ENCODE measurements at places on chromosomes 2 and 18. TPM values are rescaled to one million over a fixed set of nuclear protein-coding genes. Genes with fewer than 3 reads are reported as not detected.
A peak's percentile ranks its signal among the peaks of the same experiment; 100 is the strongest.

EVA1A gene
- 31.7 TPM for total RNA-seq

ANKRD12 gene
- 77.7 TPM for total RNA-seq

TMEFF2 gene
- not detected for total RNA-seq

UGT1A10 gene
- total RNA-seq = not detected

RRM2 gene
- total RNA-seq = 8.4 TPM

TNFAIP6 gene
- total RNA-seq = 2.1 TPM

GNAL gene
- 5.6 TPM for total RNA-seq

ITGB1BP1 gene
- total RNA-seq = 61.6 TPM

GCG gene
- not detected for total RNA-seq

HMSD gene
- 1.6 TPM for total RNA-seq

CSRNP3 gene
- total RNA-seq = 2.3 TPM

TXNL1 gene
- 53.0 TPM for total RNA-seq

MC2R gene
- total RNA-seq = not detected

GRCh38 chr18:64334748-64335147 is 185.9 kb upstream of the LINC00305 start:
- DNase-seq = no peak

GRCh38 chr2:238143239-238143951 is 4.9 kb downstream of the KLHL30 start:
- no peak for DNase-seq

GRCh38 chr2:175872005-175872348 is 130.1 kb downstream of the LNPK start:
- no peak for DNase-seq

GRCh38 chr2:190455358-190456095 is 47.4 kb downstream of the MFSD6 start:
- no peak for DNase-seq

DNA sequence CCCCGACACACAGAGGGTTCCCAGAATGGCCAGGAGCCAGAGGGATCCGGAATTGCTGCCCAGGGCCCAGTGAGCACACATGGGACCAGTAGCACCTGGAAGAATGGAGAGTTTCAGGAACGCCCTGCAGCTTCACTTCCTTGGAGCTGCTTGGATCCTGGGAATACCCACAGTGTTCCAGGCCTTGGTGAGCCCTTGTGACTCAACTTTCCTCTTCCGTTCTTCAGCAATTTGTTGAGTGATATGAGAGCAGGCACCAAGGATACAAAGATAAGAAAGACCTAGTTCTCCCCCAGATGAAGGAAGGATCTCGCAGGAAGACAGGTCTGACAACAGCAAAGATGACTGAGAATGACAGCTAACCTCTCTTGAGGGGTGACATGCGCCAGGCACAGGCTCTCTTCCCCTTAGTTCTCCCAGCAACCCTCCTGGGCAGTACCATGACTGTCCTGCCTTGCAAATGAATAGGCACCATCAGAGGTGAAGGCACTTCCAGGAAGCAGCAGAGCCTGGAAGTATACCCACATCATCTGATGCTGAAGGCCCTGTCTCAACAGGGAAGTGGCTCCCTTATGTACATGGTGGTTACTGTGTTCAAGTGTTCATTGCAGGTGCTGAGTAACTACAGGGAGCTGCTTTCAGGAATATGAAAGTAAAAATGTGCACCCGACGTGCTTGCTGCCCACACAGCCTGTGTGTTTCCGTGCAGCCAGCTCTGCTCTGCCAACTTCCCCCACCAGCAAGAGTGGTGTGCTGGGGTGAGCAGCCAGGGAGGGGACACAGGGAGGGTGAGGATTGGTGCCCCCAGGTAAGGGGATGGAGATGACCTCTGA is 116.2 kb downstream of the STPG4 start:
- DNase-seq = no peak

DNA sequence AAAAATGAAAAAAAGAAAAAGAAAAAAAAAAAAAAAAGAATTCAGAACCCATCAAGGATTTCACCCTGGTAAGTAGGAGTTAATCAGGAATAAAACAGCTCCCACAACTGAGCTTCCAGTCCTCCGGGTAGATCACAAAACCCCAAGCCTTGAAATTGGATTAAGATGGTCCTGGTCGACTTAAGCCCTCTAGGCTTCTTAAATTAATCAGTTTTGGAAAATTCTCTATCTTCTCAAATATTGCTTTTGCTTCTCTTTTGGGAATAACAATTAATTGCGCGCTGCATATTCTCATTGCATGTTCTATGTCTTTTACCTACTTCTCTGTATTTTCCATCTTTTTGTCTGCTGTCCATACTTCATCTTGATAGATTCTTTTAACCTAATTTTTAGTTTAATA is 348.0 kb upstream of the MEX3C start:
- no peak for DNase-seq

GRCh38 chr2:96771796-96772618 is 11.3 kb downstream of the CNNM4 start:
- DNase-seq = peak; percentile 73

GRCh38 chr18:77155031-77155430 is 22.4 kb upstream of the MBP start:
- no peak for DNase-seq

GRCh38 chr18:23658285-23658684 is 4.4 kb downstream of the ANKRD29 start:
- no peak for DNase-seq

- DNase-seq = no peak
Measured at GRCh38 chr2:147327613-147328012, 517.2 kb upstream of the ACVR2A start.

DNA sequence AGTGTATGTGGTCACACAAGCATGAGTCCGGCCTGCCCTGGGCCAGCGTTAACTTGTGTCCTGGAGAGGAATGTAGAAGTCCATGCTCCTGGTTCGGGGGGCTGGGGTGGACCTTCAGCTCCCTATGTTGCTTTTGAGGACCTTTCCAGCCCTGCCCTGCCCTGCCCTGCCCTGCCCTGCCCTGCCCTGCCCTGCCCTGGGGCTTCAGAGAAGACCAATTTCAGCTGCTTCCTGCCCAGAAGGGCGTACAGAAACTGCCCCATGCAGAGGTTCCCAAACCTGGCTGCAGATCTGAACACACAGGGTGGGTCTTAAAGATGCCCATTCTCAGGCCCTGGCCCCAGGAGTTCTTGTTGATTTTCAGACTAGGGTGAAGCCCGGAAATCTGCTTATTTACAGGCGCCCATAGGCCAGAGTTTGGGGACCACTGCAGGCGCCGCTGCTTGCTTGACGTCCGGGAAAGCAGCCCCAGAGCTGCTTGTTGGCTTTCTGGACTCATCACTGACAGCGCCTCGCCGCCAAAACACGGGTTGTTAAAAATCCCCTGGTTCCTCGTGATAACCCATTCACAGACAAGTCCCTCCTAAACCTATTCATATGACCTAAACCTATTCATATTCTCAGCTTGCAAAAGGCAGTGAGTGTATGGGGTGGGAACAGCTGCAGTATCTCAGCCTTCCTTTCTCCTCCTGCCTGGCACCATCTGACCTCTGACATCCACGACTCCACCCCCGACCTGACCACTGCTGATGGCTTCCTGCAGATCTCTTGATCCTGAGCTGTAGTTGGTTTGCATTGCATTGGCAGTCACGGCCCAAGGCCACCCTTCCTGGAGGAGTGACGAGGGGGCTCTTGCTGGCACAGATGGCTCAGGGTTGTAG is 198.3 kb downstream of the GLI2 start:
- DNase-seq = no peak

- DNase-seq = no peak
Measured at GRCh38 chr2:223751012-223751411, 86.4 kb downstream of the AP1S3 start.

GRCh38 chr2:153823880-153824279 is 47.8 kb upstream of the GALNT13 start:
- DNase-seq = no peak

DNA sequence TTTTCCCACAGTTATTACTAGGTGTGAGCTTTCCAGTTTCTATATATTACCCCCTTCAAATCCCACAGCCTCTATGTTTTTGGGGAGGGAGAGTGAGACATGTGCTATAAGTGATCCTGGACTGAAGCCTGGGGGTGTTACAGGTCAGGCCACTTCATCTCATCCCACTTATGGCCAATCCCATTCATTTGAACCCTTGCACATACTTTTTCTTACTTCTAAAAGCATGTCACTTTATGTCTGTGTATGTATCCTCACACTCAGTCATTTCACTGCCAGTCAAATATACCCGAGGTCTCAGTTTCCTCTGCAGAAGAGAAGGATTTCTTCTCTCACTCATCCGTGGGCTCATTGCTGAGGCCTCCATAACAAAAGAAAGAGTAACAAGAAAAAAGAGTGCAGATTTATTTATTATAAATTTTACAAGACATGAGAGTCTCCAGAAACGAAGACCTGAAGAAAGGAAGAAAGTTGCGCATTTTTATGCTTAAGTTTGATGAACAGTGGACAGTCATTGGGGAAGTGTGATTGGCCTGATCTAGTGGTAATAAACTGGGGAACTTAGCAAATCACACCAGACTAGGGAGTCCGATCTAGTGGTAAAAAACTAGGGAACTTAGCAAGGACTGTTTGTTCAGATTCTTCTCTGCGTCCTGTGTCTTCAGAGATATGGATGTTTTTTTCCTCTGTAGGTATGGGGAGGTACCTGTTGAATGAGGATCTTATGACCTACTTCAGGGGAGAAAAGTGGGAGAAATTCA is 52.1 kb downstream of the ICOS start:
- no peak for DNase-seq

DNA sequence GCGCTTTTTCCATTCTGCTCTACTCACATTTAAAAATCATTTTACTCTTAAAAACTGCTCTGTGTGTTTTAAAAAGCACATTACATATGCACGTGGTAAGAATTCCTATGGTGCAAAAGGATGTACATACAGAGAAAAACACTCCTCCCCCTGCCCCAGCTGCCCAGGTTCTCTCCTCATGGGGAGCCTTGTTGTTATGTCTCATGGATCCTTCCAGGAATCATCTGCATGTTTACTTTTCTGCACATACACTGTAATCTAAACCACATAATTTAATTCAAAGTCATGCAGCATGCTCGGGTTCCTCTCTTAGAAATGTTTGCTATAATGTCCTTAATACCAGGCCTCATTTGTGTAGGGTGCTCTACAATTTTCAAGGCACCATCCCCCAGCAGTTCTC is 243.3 kb downstream of the LOXHD1 start:
- no peak for DNase-seq

- DNase-seq = no peak
Measured at GRCh38 chr18:45997700-45998151, 30.6 kb upstream of the EPG5 start.

DNA sequence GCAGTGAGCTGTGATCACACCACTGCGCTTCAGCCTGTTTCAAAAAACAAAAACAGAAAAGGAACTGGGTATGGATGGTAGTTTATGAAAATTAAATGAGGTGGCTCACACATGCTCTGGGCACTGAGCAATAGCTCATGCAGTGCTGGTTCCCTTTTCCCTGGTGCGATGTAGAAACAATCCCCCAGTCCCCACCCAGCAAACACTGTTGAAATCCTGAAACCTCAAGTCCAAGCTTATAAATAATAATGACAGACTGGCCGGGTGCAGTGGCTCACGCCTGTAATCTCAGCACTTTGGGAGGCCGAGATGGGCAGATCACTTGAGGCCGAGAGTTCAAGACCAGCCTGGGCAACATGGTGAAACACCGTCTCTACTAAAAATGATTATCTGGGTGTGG is 55.4 kb upstream of the SMAD2 start:
- DNase-seq = peak; percentile 56

DNA sequence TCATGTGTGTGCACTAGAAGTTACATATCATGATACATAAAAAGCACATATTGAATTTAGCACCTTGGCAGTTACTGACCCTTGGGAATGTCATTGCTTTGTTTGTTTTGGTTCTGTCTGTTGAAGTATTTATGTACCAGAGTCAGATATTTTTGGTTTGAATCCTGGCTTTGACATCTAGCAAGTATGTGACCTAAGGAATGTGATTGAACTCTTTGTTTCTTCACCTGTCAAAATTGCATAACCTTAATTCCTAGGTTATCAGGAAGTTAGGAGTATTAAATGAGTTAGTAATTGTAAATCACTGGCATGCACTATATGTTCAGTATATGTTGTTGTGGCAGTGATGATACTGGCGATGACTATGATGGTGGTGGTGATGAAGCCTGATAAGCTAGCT is 1003.5 kb upstream of the NRXN1 start:
- no peak for DNase-seq

GRCh38 chr2:33264766-33265165 is 211.7 kb upstream of the RASGRP3 start:
- no peak for DNase-seq
